Activated naive CD8-positive, alpha-beta T cell treated with anti-CD3 and anti-CD28 coated beads, Interleukin-2, amount 50 U/mL, for 24 hours (primary cell): ENCODE measurements at places on chromosomes 3 and 15.

GRCh38 chr15:54772663-54773062, 424.1 kb downstream of the RSL24D1 start:
- DNase-seq: no peak

GRCh38 chr3:50567011-50567385, 549 bp downstream of the C3orf18 start:
- no peak for DNase-seq

- DNase-seq: no peak
These were observed 63.6 kb downstream of the PCSK6 start for GRCh38 chr15:101425787-101426365.

GRCh38 chr3:194161131-194162045, 25.4 kb downstream of the HES1 start:
- no peak for DNase-seq

DNA sequence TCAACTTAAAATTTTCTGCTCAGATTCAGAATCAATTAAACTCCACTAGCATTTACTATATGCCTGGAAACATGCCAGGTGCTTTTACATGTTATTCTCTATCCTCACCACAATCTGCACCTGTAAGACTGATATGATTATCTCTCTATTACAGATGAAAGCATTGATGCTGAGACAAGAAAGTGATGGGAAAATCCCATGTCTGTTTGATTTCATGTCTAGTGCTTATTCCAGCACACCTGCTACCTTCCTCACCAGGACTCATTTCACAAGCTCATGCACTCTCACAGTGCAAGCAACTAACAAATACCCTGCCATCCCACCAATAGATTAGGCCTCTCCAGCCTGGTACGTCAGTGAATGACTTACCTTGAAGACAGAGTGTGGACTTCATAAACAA, 25.0 kb upstream of the BCL6 start:
- no peak for DNase-seq
